HS-5 (cell line): ENCODE measurements at places on chromosomes 1 and 21.
A peak's percentile ranks its signal among the peaks of the same experiment; 100 is the strongest.

DNA sequence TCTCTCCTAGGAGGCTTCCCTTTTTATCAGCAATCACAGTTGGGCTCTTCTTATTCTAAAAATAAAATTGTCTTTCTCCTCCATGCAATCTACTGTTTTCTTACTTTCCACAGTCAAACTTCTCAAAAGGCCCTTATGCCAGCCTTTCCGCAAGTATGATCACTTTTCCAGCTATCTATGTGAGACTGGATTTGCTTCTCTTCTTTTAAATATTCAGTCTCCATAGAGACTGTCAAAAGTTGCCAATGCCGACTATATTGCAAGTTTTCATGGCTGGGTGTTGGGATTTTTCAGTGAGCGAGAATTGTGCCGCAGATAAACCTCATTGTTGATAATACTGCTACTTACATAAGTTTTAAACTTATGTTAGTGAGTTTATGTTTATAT lies 4.8 kb upstream of the LSM10 start:
- no peak for DNase-seq

GRCh38 chr21:32521736-32522355 lies 63.5 kb downstream of the TCP10L start:
- DNase-seq, result no peak

DNA sequence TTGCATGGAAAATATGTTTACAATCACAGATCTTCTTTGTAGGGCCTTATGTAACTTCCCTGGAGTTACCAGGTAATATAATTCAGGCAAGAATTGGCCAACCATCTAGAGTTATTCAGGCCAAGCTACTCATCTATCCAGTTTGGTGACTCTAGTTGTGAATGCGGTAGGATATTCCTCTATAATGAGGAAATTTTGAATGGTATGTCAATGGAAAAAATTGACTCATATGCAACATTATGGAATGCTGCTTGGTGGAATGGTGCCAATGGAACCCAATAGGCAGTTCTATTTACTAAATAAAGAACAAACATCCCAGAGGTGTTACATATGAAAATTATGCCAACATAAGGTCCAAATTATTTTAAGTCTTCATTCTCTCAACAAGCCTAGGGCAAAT lies 5.6 kb upstream of the TNFSF18 start:
- DNase-seq, result no peak

- DNase-seq, result no peak
Observed at GRCh38 chr21:35207322-35207721, 158.2 kb upstream of the RUNX1 start.

GRCh38 chr1:13513895-13514546 lies at the start of gene LRRC38:
TSS of gene LRRC38 (minus strand) at chr1:13514003. CDS start at chr1:13513593, 410 bp downstream.
- DNase-seq, result no peak

GRCh38 chr1:167454304-167454893 lies 63.9 kb downstream of the CD247 start:
- DNase-seq, result no peak

GRCh38 chr1:26832249-26832960 lies 5.9 kb downstream of the ZDHHC18 start:
- no peak for DNase-seq

DNA sequence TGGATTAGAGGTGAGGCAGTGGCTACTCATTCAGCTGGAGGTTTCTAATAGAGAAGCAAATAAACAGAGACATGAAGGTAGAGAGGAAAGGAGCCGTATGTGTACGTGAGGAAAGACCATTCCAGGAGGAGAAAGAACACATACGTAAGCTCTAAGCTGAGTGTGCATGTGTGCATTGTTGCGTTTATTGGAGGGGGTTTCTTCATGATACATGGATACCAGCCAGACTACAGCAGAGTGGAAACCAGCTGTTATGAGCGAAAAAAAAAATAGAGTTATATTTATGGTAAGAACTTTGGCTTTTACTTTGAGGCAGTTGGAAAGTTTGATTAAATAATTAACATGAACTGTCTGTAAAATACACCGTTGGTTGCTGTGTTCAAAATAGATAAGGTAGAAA lies 173.4 kb upstream of the RGS18 start:
- no peak for DNase-seq

DNA sequence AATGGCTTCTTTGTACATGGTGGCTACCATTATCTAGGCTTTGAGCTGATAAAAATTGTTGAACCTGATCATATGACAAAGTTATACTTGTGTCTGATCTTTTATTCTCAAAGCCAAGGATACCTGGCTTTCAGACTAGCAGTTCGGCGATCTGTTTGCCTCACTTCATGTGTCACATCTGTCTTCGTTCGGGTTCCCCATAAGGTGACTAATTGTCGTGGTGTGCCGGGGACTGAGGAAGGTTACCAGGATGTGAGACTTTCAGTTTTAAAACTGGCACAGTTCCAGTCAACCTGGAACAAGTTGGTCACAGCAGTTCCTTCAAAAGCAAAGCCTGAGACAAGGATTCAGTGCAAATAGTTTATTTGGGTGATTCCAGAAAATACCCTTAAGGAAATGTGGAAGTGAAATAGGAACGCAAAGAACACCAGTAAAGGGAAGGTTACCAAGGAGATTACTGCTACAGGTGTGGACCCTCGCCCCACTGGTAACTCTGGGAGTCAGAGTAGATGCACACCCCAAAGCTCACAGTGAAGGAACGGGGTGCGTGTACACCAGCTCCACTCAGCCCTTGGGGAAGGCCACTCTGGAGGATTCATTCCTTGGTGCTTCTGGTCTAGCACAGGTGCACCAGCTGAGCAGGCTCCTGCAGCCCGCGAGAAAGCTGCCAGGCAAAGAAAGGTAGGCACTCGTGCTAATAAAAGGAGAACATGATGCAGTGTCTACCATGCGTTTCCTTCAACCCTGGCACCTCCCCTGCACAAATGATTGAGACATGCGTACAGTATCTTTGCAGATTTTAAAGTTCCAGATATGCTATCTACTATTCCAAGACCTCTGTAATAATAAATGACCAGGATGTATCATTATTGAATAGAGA lies 69.0 kb downstream of the VWA5B1 start:
- no peak for DNase-seq

DNA sequence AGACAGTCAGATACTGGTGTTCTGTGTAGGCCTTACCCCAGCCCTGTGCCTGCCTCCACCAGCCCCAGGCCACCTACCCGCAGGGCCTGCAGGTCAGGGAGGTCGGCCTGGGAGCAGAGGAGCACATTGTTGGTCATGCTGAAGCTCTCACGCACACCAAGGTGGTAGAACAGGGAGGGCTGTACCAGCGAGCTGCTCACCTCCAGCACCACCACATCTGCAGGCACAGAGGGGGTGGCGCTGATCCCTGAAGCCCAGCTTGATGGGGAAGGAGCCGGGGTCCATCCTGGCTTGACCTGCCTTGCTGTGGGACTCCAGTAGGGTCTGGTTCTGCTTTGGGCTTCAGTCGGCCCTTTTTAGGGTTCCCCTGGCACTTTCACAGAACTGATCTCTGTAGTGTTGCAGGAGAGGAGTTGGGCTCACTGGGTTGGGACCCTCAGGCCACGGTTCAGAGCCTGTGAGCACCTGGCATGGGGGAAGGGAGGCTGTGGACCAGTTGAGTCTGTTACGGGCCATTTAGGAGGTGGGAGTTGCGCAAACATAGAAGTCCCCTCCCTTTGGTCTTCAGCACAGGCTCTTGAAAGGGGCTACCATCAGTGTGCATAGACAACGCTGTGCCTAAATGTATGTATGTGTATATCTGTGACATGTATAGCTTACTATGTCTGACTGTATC lies 1.9 kb downstream of the MAP3K6 start:
- no peak for DNase-seq

DNA sequence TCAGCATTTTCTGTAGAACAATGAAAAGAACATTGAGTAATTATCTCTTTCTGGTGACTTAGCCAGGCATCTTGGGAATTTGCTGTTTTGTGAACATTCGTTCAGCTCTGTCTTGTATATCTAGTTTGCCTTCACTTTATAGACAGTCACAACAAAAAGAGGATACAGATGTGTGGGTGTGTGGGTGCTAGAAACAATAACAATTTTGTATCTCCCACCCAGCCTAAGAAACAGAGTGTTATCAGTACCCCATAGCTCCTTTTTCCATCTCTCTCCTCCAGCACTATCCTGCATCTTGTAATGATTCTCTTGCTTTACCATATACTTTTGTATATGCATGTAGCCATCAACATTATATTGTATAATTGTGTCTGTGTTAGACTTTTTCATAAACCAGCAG lies 33.0 kb downstream of the AK4 start:
- no peak for DNase-seq

- no peak for DNase-seq
Observed at GRCh38 chr1:91806769-91807700, 78.9 kb downstream of the TGFBR3 start.

DNA sequence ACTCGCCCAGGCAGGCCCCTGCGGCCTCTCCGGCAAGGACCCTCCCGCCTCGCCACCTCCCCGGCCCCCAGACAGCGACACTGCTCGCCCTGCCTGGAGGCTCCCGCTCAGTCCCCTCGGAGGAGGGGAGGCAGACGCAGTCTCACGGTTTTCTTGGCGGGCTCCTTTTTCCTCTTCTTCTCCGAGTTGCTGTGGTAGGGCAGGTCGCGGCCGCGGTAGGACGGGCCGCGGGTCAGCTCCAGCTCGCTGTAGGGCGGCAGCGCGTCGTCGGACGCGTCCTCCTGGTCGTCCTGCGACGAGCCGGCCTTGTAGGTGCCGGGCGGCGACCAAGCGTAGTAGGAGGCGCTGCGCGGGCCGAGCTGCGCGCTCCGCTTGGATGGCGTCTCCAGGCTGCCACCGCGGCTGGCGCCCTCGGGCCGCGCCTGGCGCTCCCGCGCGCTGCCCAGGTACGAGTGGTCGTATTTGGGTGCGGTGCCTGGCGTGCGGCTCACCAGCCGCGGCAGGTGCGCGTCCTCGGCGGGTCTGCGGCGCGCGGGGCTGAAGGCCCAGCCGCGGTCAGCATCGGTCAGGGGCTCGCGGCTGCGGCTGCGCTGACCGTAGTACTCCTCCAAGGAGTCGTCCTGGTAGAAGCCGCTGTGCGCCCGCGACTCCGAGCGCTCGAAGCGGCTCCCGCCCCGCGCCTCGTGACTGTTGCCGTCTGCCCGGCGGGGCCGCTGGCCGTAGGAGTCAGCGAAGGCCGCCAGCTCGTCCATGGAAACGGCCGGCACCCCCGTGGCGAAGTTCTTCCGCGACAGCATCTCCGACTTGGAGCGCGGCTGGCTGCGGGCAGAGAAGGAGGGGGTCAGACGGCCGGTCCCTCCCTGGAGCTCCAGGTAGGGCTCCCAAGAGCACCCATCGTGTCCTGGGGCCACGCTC lies 44.8 kb upstream of the TADA1 start:
- no peak for DNase-seq

DNA sequence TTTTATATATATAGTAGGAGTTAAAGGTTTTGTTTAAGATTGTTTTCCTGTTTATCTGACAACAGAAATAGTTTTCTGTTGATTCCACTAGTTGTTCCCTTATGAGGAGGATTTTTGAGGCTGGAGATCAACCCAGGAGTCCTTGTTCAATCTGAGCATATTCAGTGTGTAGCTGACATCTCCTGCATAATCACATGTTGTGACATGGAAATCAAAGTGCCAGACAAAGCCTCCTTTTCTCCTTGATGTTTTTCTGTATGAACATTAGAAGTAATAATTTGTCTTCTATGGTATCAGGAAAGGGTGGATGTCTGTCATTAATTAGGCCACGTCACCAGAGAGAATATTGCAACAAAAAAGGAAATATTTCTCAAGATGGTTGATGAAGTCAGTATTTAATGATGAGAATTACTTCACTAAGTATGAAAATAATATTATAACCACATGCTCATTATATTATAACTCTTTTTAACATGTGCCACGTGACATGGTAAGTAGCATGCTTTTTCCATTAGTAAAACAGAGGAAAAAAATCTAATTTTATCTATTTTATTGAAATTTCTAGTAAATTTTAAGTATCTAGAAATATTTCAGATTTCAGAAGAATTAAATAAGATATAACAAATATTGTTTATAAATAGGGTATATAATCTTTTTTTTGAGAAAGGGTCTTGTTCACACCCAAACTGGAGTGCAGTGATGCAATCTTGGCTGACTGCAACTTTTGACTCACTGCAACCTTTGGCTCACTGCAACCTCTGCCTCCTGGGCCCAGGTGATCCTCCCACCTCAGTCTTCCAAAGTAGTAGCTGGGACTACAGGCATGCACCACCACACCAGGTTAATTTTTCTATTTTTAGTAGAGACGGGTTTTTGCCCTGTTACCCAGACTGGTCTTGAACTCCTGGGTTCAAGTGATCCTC lies 223.5 kb downstream of the HMCN1 start:
- no peak for DNase-seq

GRCh38 chr1:10768552-10768951 lies 27.9 kb downstream of the CASZ1 start:
- no peak for DNase-seq

- no peak for DNase-seq
Observed at GRCh38 chr1:38433084-38433722, 386.6 kb upstream of the POU3F1 start.

DNA sequence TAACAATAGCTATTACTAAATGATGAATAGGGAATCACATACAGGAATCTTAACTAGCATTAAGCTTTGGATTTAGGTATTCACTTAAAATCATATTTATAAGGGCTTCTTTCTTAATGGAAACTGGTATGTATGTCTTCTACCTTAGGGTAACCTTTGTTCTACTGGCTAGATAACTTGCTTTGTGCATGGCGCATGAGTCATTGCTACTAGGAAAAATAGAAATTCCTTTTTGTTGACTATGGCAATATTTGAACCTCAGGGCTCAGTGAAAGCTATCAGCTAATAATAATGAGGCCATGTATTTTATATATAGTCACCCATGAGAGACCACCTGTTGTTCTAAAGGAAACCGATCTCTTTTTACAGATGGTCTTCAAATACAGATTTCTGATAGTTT lies 72.5 kb downstream of the RPS6KC1 start:
- DNase-seq, result peak; percentile 40

- no peak for DNase-seq
Observed at GRCh38 chr1:59569198-59569597, 245.6 kb upstream of the HOOK1 start.

- no peak for DNase-seq
Observed at GRCh38 chr1:230381585-230381984, 44.5 kb downstream of the PGBD5 start.

DNA sequence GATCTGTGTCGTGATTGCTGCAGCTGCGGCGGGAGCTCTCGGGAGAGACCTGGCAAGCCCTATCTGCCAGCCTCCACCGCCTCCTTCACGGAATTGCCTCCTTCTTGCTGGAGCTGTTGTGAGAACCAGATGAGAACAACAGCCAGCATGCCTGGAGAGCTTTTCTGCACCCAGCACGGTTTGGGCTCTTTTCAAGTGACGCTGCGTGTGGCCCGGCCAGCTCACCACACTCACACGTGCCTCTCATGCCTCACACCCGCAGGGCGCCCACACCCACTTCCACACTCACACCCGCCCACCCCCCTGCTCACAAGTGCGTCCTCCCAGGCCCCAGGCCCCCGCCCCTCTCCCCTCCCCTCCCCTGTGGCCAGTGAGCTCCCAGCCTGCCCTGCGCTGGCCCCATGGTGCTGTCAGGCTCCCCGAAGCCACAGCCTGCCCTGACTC lies 135.7 kb upstream of the RUNX3 start:
- no peak for DNase-seq

GRCh38 chr21:35399706-35400105 lies 350.6 kb upstream of the RUNX1 start:
- no peak for DNase-seq
